ENCODE measurements at places on chromosomes 2 and 18.
A peak's percentile ranks its signal among the peaks of the same experiment; 100 is the strongest.

DNA sequence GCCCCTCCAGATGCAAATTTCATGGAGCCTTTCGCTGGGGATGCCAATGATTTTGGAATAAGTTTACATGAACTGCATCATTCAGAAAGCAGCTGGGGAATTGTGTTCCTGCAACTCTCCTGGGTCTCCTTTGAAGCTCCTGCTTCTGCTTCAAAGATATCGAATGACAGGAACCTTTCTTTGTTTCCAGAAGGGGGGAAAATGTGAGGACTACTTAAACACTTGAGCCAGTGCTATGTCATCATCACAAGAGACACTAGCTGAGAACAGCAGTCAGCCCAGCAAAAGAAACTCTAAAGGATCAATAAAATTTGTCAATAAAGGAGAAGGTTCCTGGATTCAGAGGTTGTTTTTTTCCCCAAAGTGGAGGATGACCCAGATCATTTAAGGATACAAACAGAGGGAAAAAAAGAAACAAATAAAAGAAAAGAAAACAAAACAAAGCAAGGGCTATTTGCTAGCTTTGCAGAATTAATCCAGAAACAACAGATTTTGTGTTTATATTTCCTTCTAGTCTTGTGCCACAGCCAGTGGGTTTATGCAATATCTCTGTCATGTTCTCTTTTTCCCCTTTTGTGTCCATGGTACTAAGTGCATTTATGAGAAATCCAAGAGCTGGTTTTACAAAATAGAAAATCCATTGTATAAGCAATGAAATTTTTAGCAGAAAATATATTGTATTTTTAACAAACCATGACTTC is 463.7 kb downstream of the CDH2 start:
- DNase-seq: peak; percentile 15

DNA sequence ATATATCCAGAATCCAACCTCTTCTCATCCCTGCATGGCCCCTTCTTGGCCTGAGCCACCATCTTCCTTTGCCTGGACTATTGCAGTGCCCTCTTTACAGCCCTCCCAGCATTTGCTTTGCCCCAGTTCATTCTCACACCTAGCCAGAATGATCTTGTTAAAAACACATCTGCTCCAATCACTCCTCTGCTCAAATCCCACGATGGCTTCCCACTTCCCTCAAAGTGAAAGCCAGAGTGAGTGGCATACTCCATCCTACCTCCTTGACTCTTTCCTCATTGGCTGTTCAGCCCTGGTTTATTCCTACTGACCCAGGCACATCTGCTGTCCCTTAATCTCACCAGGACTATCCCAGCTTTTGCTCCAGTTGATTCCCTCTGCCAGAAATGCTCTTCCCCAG is 14.7 kb downstream of the SULT6B1 start:
- DNase-seq: no peak

DNA sequence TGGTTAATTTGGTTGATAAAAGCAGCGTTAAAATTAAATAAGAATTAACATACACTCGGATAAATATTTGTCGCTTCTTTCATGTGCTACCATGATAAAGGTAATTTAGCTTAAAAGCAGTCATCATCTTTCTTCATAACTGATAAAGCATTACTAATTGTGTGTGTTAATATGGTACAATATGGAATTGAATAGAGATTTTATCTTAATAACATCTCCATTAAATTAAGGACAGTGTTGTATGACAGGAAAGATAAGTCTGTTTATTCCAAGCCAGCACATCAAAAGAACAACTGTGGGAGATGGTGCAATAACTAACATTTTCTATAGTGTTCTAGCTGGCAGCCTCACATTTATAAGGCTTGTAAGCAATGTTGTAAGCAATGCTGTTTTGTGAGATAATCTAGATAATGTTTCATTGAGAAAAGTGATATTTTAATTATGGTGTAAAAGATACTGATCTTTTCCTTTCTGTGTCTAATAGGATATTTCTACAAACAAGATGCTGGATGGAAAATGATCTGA is 64.4 kb upstream of the AFF3 start:
- DNase-seq: no peak

- DNase-seq: no peak
Measured at GRCh38 chr2:159737917-159738296, 25.6 kb downstream of the MARCHF7 start.

DNA sequence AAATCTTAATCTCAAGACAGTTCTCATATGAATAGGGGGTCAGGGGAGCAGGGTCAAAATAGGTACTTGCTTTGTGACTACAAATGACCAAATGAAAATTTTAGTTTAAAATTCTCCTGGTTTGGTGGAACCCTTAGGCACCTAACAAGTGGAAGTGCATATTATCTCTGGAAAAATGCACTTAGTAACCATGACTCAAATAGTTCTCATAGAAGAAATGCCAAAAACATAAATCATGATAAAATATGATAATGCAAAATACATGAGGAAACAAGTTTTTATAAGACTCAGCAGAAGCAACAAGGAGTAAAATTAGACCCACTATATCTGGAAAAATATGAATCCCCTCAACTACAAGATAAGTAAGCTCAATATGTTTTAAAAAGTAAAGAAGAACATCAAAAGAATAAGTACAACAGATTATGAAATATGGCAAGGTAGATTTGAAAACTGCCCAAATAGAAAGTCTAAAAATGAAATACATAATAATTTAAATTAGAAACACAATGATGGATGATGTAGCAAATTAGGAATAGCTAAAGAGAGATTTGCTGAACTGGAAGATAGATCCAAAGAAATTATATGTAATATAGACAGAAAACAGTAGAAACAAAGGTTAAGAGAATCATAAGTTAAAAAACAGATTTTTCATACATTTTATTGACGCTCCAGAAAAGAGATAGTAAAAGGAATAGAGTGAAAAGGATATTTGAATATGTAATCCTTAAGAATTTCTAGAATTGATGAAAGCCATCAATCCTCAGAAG is 308.3 kb downstream of the SETBP1 start:
- DNase-seq: no peak

- DNase-seq: no peak
Measured at GRCh38 chr2:237344942-237345341, 69.0 kb downstream of the COL6A3 start.

GRCh38 chr2:62076980-62077638 is 118.8 kb upstream of the B3GNT2 start:
- no peak for DNase-seq

DNA sequence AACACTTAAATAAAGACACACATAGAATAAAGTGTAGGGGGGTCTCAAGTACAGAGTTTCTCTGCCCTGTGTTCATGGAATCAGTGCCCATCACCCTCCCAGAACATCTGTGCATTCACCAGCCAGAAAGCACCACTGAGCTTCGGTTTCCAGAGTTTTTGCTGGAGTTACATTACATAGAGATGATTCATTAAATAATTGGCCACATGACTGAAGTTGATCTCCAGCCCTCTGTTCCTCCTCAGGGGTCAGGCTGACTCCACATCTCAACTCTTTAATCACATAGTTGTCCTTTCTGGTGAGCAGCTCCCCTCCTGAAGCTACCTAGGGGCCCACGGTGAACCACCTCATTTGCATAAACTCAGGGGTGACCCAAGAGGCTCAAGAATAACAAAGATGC is 129.8 kb downstream of the METTL4 start:
- DNase-seq: peak; percentile 22

- no peak for DNase-seq
Measured at GRCh38 chr2:232324778-232325177, 53.8 kb upstream of the ALPP start.

GRCh38 chr18:13407484-13407883 is 188.9 kb downstream of the LDLRAD4 start:
- no peak for DNase-seq

DNA sequence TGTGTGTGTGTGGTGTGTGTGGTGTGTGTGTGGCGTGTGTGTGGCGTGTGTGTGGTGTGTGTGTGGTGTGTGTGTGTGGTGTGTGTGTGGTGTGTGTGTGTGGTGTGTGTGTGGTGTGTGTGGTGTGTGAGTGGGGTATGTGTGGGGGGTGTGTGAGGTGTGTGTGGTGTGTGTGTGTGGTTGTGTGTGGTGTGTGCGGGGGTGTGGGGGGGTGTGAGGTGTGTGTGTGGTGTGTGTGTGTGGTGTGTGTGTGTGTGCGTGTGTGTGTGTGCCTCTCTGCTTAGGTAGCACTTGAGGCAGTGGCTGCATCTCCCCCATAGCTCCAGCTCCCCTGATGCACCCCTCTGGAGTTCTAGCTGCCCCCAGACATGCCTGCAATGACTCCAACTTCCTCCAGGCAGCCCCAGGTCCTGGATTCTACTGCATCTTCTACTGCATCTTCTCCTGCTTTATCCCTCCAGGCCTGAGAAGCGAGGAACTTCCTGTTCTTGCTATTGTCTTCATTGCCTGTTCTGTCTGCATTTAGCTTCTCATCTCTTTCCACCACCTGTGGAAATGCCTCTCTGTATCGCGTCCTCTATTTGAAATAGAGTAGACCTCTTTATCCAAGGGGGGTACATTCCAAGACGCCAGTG is 22.2 kb upstream of the MLPH start:
- DNase-seq: no peak

DNA sequence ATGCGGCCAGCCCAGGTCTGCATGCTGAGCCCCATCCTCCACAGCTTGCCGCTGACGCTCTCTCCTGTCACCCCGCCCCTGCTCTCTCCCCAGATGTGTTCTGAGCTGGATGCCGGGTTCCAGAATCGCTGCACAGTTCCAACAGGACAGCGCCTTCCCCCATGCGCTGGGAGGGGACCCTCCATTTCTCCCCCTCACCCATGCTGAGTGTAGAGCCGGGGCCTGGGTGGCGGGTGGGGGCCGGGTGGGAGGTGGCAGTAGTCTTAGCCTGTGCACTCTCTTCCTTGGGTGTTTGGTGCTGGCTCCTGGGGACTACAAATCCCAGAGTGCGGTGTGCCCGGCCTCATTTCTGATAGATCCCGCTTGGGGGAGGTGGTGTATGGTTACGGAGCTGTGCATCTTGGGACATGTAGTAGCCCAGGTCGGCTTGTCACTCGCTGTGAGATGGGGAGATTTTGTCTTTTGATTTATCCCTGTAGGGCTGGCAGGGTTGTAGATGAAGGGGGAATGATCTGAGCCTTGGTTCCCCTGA is 6.8 kb downstream of the DNAJB2 start:
- DNase-seq: peak; percentile 93
